Activated naive CD4-positive, alpha-beta T cell treated with anti-CD3 and anti-CD28 coated beads, Interleukin-2, amount 50 U/mL, for 16 hours (primary cell): ENCODE measurements at places on chromosomes 13 and 19.

DNA sequence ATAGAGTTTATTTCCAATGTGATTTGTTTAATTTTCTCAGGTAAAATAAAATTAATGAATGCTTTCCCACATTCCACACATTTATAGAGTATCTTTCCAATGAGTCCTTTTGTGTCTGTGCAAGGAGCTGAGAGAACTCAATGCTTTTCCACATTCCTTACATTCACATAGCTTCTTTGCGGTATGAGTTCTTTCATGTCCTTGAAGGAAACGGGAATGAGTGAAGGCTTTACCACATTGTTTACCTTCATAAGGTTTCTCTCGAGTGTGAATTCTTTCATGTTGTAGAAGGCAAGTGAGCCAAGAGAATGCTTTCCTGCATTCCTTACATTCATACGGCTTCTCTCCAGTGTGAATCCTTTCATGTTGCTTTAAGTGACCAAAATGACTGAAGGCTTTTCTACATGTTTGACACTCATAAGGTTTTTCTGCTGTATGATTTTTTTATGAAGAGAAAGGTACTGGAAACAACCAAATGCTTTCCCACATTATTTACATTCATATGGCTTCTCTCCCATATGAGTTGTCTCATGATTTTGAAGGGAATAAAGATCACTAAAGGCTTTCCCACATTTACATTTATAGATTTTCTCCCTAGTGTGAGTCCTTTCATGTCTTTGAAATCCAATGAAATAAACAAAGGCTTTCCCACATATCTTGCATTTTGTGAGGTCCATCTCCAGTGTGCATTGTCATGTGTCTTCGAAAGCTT is 14.4 kb upstream of the ZNF442 start:
- no peak for DNase-seq

- no peak for DNase-seq
Observed at GRCh38 chr19:29239213-29239776, 26.3 kb upstream of the UQCRFS1 start.

GRCh38 chr19:36627057-36627456 is 21.9 kb downstream of the ZNF382 start:
- DNase-seq, result no peak

DNA sequence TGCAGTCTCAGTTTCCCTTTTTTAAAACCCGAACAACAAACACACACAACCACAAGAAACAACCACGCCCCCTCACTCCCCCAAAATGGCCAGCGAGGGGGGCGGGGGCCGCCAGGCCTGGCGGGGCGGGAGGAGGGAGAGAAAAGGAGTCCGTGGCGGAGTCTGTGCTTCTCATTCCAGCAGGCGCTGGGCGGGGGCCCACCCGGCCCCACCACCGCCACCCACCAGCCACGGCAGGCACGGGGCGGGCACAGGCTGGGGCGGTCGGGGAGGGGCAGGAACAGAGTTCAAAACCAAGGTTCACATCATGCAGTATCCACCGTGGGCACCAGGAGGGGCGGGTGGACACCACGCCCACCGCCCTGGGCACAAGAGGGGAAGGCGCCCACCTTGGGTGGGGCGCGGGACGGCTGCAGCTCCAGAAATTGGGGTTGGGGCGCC is 12.9 kb downstream of the DPF1 start:
- DNase-seq, result no peak

- no peak for DNase-seq
Observed at GRCh38 chr13:44407891-44408290, 34.3 kb downstream of the SERP2 start.

- DNase-seq, result no peak
Observed at GRCh38 chr19:36436531-36436930, 18.1 kb upstream of the ZFP82 start.

GRCh38 chr19:6979399-6979798 is 41.8 kb downstream of the MBD3L2B start:
- no peak for DNase-seq

DNA sequence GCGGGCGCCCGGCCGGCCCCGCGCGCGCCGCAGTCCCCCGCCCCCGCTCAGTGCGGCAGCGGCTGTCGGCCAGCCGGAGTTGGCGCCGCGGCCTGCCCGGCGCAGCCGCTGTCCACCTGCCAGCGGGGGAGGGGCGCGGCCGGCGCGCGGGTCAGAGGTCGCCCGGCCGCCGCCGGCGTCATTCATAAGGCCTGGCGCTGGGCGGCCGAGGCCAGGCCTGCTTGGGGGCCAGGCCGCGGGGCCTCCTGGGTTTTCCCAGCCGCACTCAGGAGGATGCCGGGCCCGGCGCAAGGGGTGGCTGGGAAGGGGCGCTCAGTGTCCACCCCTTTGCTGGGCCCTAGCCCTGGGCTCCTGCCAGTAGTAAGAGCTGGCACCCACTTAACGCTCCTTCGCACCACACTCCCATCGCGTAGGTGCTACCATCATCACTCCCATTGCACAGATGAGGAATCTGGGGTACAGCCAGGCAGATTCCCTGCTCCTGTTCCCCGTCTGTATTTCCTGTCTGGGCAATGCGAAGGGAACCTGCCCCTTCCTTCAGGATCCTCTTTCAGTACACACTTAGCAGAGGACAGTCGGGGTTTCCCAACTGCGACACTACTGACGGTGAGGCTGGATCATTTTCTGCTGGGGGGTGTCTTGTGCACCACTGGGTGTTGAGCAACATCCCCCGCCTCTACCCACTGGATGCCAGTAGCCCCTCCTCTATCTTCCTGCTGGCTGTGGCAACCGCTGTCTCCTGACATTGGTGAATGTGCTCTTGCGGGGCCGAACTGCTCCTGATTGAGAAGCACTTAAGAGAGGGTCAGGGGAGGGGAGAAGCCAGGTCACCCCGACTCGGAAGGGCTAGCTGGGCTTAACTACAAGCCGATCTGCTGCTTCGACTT is 846 bp upstream of the PRKACA start:
- DNase-seq, result peak; percentile 42

DNA sequence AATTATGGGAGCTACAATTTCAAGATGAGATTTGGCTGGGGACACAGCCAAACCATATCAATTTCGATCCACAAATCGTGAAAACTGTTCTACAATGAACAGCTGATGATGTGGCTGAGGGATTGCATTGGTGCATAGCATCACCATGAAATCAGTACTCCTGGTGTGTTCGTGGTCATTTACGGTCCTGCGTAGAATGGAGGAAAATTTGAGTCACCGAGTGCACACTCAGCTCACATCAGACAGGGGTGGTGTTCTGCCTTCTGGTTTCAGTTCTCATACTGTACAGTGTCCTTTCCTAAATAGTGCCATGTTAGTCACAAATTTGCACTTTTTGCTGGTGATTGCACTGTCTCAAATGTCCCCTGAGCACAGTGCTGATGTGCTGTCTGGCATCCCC is 39.2 kb downstream of the MYH14 start:
- DNase-seq, result no peak

DNA sequence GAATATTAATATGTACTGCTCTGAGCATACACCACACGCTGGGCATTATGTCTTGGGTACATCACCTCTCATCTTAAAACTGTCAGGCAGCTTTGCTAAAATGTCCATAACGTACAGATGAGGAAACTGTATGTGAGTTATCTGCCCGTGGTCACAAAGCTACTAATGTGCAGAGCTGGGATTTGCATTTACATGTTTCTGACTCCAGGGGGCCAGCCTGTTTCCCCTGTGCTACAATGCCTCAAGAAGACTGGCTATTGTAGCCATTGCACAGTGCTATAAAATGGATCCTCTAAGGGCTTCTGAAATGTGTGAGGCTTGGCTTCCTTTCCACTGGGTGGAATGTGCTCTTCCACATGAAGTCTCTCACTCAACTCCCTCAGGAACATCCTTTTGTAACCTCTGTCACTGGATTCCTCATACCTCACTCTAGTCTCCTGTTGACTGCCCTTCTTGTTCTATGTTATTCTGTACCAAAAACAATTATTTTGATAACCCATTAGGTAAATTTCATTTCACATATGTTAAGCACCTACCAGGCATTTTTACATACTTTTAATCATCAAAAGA is 95.6 kb upstream of the HTR2A start:
- DNase-seq, result no peak

DNA sequence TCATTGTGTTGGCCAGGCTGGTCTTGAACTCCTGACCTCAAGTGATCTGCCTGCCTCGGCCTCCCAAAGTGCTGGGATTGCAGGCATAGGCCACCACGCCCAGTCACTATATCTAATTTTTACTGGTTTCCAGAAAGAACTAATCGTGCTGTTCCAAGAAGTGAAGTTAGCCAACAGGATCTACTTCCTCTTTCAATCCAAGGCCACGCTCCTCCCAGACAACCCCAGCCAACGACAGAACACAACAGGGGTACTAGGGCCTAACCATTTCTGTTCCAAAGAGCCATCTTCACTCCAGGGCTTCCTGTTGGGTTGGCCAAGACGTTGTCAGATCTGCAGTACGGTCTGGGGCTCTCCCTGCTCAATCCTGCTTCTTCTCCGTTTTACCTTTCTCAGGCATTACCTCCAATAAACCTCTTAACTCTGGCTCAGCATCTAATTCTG is 7.0 kb upstream of the LSM14A start:
- DNase-seq, result no peak

GRCh38 chr13:26474286-26474685 is 83.2 kb upstream of the WASF3 start:
- DNase-seq, result no peak

DNA sequence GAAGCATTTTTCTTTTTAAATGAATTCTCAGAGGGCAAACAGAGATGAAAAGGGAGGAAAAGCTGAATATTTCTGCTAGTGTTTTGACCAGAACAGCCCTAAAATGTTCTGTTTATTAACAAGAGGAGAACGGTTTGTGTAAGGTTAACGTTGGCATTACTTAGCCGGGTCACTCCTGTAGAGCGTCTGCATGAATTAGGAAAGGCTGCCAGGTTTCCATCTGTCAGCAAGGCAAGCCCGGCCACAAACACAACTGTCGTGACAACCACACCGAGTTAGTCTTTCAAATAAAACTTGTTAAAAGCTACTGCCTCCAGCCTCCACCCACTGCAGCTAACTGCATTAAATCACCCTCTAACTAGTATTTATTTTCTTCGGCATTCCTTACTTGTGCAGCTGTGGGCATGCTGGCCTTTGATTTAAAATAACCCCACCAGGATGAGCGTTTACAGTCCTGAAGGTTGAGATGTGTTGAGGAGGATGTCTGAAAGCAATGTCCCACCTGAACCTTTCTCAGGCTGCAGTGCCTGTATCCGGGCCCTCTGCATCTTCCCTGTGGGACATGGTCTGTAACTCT is 527.9 kb downstream of the FGF9 start:
- DNase-seq, result no peak

DNA sequence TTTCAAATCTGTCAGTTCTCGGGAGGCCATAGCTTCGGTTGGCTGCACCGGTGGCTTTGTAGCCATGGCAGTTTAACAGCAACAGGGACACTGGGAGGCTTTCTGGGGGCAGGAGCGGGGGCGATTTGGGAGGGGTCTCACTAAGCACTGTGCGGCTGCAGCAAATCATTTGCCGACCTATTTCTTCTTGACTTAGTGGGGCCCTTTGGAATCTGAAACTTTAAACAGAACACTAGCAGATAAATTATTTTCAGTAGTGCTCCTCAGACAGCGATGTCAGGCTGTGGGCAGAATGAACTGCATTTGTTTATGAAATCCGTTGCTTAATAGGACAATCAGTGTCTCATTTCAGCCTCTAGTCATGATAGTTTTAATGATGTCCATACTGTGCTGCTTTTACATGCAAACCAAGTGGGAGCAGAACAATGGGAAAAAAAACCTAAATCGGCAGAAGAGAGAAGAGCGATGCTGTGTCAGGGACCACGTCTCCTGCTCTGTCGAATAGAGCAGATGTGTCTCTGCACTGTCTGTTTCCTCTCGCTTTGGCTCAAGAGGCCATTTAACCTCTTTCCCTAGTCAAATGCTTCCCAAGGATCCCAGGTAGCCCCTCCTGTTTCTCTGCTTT is 211.9 kb downstream of the OLFM4 start:
- DNase-seq, result no peak

- no peak for DNase-seq
Observed at GRCh38 chr19:49999371-50000010, 25.7 kb downstream of the VRK3 start.
